ENCODE measurements at places on chromosomes 6 and 20. TPM values are rescaled to one million over a fixed set of nuclear protein-coding genes. Genes with fewer than 3 reads are reported as not detected.

GRCh38 chr6:108561742-108562502, 1.2 kb downstream of the FOXO3 start:
- peaks cover 31% of the 10 kb centered on the region for H3K4me1 ChIP-seq
- H3K27me3 ChIP-seq = peaks cover 5% of the 10 kb centered on the region
- no peak overlapping the region for H3K4me3 ChIP-seq

- H3K4me3 ChIP-seq = no peak overlapping the region
- H3K27ac ChIP-seq = no peak overlapping the region
- DNase-seq = no peak
- H3K36me3 ChIP-seq = no peaks in the 10 kb centered on the region
- H3K27me3 ChIP-seq = no peaks in the 10 kb centered on the region
- H3K4me1 ChIP-seq = peaks cover 3% of the 10 kb centered on the region
These were observed 10.0 kb upstream of the CST7 start for GRCh38 chr20:24939036-24939435.

GRCh38 chr6:152360034-152360433, 277.1 kb downstream of the SYNE1 start:
- H3K36me3 ChIP-seq = no peaks in the 10 kb centered on the region
- DNase-seq = no peak
- no peaks in the 10 kb centered on the region for H3K27me3 ChIP-seq
- H3K4me3 ChIP-seq = no peak overlapping the region

GRCh38 chr20:56316483-56316882, 42.3 kb upstream of the FAM210B start:
- no peaks in the 10 kb centered on the region for H3K4me1 ChIP-seq
- H3K27ac ChIP-seq = no peak overlapping the region
- no peaks in the 10 kb centered on the region for H3K36me3 ChIP-seq

GRCh38 chr6:135008941-135009290, 45.7 kb downstream of the HBS1L start:
- no peak overlapping the region for H3K4me3 ChIP-seq
- H3K4me1 ChIP-seq = peaks cover 2% of the 10 kb centered on the region
- H3K36me3 ChIP-seq = no peaks in the 10 kb centered on the region
- H3K27ac ChIP-seq = no peak overlapping the region
- H3K27me3 ChIP-seq = no peaks in the 10 kb centered on the region
- DNase-seq = no peak

DNA sequence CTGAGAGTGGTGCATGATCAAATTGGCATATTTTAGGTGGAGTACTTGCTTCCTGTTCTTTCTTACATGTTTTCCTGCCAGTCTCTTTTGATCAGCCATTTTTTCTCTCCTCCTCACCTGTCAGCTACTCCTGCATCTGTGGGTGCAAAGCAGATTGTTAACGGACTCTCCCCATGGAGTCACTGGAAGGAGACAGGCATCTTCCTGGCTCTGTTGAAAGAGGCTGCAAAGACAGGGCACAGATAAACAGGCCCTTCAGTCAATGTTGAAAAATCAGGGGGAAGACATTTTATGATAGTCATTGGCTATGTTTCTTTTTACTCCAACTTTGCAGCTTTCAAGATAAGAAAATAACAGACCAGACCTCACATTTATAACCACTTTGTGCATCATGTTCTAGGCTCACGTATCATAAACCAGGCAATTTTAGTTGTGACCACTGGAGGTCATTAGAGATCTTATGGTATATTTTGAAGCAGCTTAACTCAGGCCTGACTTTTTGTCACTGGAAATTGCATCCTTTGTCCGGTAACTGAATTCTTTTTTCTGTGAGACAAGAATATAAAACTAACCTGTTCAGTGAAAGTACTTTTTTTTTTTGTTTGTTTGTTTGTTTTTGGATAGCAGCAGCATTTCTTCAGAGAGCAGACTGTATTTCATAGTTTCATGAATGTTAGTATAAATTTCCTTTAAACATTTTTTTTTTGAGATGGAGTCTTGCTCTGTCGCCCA, 20.1 kb downstream of the ECT2L start:
- H3K4me3 ChIP-seq = no peak overlapping the region
- no peaks in the 10 kb centered on the region for H3K4me1 ChIP-seq
- H3K27ac ChIP-seq = no peak overlapping the region
- no peaks in the 10 kb centered on the region for H3K27me3 ChIP-seq
- H3K36me3 ChIP-seq = no peaks in the 10 kb centered on the region
- DNase-seq = no peak

DNA sequence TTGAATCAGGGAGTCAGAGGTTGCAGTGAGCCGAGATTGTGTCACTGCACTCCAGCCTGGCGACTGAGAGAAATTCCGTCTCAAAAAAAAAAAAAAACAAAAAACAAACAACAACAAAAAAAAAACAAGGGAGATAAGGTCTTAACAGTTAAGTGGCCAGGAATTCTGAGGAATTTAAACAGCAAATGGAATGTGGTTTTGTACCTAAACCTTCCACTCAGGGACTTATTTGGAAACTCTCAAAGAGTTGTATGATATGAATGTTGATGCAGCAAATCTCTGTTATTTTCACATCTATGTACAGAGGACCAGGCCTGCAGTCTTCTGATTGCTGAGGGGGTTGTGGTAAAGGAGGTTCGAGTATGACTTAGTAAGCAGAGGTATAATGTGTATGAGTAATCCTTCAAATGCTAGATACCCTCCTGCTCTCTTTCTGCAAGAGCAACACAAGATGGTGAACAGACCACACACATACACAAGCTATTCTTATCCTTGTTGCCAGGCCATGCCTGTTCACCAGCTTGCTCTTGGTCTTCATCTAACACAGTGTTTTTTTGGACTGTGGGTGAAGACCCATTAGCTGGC, 174.9 kb upstream of the SCGN start:
- H3K4me1 ChIP-seq = no peaks in the 10 kb centered on the region
- no peaks in the 10 kb centered on the region for H3K36me3 ChIP-seq
- no peaks in the 10 kb centered on the region for H3K27me3 ChIP-seq

Gene TMEM242
- 12.6 TPM for total RNA-seq

Gene HLA-DRB5
- total RNA-seq = 3.2 TPM

Gene STMND1
- not detected for total RNA-seq

DNA sequence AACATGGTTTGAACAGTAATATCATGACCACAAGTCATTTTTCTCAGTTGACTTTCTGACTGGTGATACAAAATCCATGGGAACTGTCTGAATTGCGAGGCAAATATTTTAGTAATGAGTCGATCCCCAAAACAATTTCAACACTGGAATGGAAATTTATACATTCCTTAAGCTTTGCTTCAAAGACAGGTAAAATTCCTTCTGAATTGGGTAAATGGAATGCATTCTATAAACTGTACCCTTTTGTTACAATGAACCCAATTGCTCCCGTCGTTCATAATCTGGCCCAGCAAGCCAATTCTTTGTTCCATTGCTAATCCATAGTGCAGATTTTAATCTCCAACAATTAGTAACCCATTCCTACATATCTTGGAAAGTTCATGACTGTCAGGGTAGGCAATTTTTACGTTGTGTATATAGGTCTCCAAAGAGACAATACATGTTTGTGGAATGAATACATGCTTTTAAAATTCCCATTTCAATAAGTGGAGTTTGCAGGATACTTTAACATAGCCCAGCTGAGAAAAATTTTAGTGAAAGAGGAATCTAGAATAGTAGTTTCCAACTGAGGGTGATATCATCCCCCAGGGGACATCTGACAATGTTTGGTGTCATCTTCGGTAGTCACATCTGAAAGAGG, 32.7 kb downstream of the CYP24A1 start:
- no peak overlapping the region for H3K27ac ChIP-seq
- no peaks in the 10 kb centered on the region for H3K27me3 ChIP-seq
- H3K36me3 ChIP-seq = no peaks in the 10 kb centered on the region
- H3K4me3 ChIP-seq = no peak overlapping the region
- no peaks in the 10 kb centered on the region for H3K4me1 ChIP-seq
- no peak for DNase-seq

Gene MYBL2
- 1.6 TPM for total RNA-seq

DNA sequence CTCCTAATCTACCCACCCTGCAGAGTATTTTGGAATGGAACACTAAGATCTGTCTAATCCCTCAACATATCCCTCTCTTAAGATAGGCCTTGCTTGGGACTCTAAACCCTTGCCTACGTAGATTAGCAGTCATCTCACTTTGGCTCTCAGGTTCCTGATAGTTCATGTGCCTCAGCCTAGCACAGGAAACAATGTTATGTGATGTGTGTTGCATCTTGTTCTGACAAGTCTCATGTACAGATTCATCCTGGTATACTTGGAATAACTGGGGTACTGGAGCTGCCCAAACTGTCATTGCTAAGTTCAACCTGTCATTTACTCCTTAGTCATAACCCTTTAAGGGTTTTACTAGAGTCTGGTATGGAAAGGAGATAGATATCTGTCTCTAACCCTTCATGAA, 34.1 kb downstream of the TREML1 start:
- H3K4me1 ChIP-seq = no peaks in the 10 kb centered on the region
- no peak overlapping the region for H3K4me3 ChIP-seq
- no peak for DNase-seq
- H3K27ac ChIP-seq = no peak overlapping the region

DNA sequence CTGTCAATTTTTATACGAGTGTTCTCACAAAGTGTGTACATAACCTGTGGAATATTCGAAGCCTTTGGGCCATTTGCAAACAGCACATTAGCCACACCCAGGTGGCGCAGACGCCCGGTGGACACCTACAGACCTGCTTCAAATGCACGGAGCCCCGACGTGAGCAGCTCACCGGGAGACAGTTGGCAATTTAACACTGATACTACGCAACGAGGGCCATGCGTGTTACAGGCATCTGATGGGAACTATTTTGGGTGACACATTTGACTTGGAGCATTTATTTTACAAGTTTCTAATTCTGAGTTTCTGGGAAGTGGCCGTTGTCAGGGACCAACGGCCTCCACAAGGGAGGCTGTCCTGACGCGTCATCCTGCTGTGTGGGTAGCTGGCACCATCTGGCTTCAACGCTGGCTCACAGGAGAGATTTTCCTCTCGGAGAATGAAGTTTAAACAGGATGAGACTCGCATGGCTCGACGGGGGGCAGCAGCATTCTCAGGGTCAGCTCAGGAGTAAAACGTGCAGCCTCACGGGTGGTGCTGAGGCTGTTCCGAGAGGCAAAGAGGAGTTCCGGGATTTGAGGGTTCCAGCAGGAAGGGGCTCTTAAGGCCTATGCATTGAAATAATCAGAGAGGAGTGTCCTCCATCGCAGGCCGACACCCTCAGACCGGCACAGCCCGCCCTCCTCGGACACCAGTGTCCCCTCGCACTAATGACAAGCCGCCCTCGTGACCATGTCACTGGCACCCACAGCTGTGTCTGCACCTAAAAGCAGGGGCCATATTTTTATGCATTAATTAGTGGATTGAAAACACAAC, 207.4 kb downstream of the DLL1 start:
- peaks cover 2% of the 10 kb centered on the region for H3K4me1 ChIP-seq
- H3K27me3 ChIP-seq = no peaks in the 10 kb centered on the region
- no peak overlapping the region for H3K27ac ChIP-seq
- H3K4me3 ChIP-seq = no peak overlapping the region
- H3K36me3 ChIP-seq = no peaks in the 10 kb centered on the region

- no peaks in the 10 kb centered on the region for H3K36me3 ChIP-seq
- no peak overlapping the region for H3K27ac ChIP-seq
- DNase-seq = no peak
- H3K4me3 ChIP-seq = no peak overlapping the region
- no peaks in the 10 kb centered on the region for H3K4me1 ChIP-seq
These were observed 11.6 kb upstream of the CD164 start for GRCh38 chr6:109393886-109394281.

GRCh38 chr20:44187054-44187771, at the start of gene JPH2:
Gene JPH2, minus strand, starts transcription at chr20:44187188. Its CDS starts 483 bp downstream, at chr20:44186705.
- no peak for DNase-seq
- H3K4me1 ChIP-seq = peaks cover 16% of the 10 kb centered on the region
- no peak within 1 kb of the TSS for H3K27ac ChIP-seq
- H3K4me3 ChIP-seq = peak within 1 kb of the TSS; percentile 38

DNA sequence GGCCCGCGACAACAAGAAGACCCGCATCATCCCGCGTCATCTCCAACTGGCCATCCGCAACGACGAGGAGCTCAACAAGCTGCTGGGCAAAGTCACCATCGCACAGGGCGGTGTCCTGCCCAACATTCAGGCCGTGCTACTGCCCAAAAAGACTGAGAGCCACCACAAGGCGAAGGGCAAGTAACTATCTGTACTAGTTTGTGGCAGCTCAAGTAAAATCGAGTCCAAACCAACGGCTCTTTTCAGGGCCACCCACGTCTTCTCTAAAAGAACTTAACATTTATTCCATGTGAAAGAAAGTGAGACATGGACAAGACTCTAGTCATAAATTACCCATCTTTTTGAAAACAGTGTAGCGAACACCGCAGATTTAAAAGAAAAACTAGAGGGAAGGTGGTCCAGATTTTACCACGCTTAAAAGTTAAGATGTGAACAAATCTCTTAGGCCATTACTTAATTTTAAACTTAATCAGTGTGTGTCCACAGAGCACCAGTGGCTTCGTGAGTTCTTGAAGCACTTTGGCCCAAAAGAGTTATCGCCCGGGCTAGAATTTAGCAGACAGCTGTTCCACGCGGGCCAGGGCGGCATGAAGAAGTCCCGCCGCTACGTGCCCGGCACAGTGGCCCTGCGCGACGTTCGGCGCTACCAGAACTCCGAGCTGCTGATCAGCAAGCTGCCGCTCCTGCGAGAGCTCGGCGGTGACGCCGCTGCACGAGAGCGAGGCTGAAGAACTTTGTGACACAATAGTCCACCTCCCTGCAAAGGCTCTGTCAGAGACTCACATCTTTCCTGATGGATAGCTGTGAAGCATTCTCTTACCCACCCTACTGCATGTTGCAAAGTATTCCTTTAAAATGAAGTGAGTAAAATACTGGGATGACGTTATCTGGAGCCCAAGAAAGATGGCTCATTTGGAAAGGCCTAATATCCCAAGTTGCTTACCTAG, 113.9 kb upstream of the PRSS16 start:
- H3K27ac ChIP-seq = peak overlapping the region; percentile 85
- H3K4me3 ChIP-seq = peak overlapping the region; percentile 77
- peaks cover 19% of the 10 kb centered on the region for H3K4me1 ChIP-seq
- H3K36me3 ChIP-seq = no peaks in the 10 kb centered on the region
- DNase-seq = peak; percentile 72

DNA sequence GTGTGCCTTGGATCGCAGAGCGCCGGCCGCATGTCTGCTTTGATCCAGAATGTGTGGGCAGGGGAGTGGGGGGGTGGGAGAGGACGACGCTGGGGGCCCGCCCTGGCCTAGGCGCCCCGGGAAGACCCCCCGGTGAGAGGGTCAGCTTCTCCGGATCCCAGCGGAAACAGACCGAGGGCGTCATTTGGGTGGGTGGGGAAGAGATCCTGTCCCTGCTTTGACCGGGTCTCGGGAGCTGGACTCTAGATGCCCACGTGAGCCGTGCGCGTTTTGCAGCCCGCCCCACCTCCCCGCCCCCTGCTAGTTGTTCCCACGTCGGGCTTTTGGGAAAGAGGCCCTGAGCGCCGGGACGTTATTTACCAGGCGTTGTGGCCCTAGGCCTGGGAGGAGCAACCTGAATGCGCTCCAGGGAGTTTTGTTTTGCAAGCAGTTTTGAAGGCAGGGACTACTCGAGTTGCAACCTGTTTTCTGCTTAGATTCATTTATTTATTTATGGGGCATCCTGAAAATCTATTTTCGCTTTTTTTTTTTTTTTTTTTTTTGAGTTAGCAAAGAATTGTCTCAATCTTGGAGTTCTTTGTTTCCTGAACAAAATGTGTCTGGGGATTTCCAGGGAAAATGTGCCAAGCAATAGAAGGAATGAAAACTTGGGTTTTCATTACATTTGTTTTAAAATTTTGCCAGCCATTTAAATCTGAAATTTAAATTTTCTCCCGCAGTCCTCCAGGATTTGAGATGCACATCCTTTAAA, 1.6 kb downstream of the DSP start:
- H3K27me3 ChIP-seq = peaks cover 49% of the 10 kb centered on the region
- H3K4me1 ChIP-seq = peaks cover 24% of the 10 kb centered on the region
- H3K27ac ChIP-seq = no peak overlapping the region

Measured in T-cell (primary cell).